Nasal cavity respiratory epithelium epithelial cell of viscerocranial mucosa (primary cell): ENCODE measurements at places on chromosomes 16 and 17. TPM values are rescaled to one million over a fixed set of nuclear protein-coding genes. Genes with fewer than 3 reads are reported as not detected.

Gene SRCIN1
- total RNA-seq = 0.64 and 0.68 TPM in 2 replicates

Gene CCR7
- total RNA-seq = not detected in 2 replicates

Gene KRT12
- total RNA-seq = not detected in 2 replicates

Gene TLCD2
- total RNA-seq = 7.8 and 9.9 TPM in 2 replicates

Gene RAMP2
- not detected in 2 replicates for total RNA-seq

Gene NDRG4
- total RNA-seq = 8.5 and 12.1 TPM in 2 replicates

Gene MILR1
- 0.14 and 0.68 TPM in 2 replicates for total RNA-seq

Gene PDF
- total RNA-seq = 22.6 and 24.6 TPM in 2 replicates

Gene DCAF7
- total RNA-seq = 11.3 and 34.3 TPM in 2 replicates

Gene CDH1
- total RNA-seq = 438 and 526 TPM in 2 replicates

Gene TBC1D3I
- 0.07 TPM in 1 of 2 replicates, not detected in the other for total RNA-seq

Gene DGKE
- 5.6 and 6.8 TPM in 2 replicates for total RNA-seq
